ENCODE measurements at places on chromosomes 13 and 19. TPM values are rescaled to one million over a fixed set of nuclear protein-coding genes. Genes with fewer than 3 reads are reported as not detected.

GRCh38 chr19:41871573-41872383, 5.3 kb upstream of the CD79A start:
- H3K27me3 ChIP-seq = no peaks in the 10 kb centered on the region
- peaks cover 70% of the 10 kb centered on the region for H3K4me1 ChIP-seq
- DNase-seq = peak; percentile 54
- no peak overlapping the region for H3K4me3 ChIP-seq

DNA sequence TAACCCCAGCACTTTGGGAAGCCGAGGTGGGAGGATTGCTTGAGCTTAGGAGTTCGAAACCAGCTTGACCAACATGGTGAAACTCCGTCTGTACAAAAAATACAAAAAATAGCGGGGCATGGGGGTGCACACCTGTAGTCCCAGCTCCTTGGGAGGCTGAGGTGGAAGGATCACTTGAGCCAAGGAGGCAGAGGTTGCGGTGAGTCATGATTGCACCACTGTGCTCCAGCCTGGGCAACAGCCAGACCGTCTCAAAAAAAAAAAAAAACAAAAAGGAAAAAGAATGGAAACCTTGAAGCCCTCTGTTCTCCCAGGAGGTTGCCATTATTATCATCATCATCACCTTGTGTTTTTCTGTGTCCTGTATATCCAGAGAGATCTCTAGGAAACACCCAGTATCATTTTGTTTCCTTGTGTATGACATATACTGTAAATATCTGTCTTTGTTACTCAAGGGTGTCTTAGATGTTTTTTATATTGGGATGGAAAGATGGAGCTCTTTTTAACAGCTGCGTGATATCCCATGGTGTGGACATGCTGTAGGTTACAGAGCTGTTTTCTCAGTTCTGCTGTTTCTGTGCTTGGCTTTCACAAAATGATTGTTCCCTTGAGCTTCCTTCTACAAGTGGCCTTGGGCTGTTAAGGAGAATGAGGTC, 11.8 kb downstream of the CHAF1A start:
- H3K36me3 ChIP-seq = peaks cover 8% of the 10 kb centered on the region
- no peak for DNase-seq

DNA sequence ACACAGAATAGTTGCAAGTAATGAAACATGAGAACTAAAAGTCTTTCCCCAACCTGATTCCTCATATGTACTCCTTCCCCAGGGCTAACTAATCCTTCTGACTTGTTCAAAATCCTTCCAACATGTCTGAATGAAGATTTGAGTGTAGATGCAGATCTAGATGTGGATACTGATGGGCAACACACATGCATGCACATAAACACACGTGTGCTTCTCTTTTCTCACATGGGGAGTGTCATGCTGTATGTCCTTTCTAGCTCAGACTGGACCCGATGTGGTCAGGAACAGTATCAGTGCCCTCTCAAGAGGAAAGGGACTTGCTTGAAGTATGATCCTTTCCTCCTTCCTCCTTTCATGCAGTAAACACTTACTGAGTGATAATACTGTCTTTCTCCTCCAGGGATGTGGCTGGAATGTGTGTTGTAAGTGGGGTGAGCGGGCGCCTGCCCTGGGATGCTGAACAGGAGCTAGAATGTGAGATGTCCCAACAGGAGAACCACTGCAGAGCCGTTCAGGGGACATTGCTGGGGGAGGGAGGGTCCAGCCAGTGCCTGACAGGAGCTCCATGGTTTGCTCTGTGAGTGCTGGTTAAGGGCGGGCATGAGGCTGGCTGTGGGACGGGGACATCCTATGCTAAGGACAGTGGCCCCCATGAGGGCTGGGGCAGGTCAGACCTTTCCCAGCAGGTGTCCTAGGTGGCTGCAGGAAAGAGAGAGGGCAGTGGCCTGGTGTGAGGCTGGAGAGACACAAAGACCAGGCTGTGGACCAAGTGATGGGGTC, 146.9 kb downstream of the TEX29 start:
- H3K4me3 ChIP-seq = no peak overlapping the region
- H3K27me3 ChIP-seq = no peaks in the 10 kb centered on the region
- no peak overlapping the region for H3K27ac ChIP-seq
- DNase-seq = no peak
- H3K4me1 ChIP-seq = no peaks in the 10 kb centered on the region

CADM4 gene
- total RNA-seq = 0.61 TPM

SIGLEC11 gene
- not detected for total RNA-seq

DNA sequence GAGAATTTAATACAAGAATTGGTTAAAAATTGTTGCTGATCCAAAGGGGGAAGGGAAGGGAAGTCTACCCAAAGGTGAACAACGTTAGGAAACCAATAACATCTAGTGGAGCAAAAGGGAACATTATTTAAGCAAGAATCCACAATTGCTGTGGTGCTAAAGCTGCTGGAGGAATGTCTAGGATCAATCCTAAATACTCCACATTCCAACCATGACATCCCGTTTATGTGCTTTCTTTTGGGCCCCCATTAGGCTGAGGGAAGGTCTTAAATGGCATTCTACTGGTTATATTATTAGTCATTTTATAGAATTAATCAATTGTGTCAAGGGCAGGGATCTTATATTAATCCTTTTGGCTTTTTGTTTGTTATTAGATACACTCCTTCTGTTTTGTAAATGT, 39.9 kb upstream of the VWA8 start:
- H3K36me3 ChIP-seq = no peaks in the 10 kb centered on the region
- no peaks in the 10 kb centered on the region for H3K27me3 ChIP-seq
- DNase-seq = no peak
- H3K4me1 ChIP-seq = no peaks in the 10 kb centered on the region
- no peak overlapping the region for H3K4me3 ChIP-seq
- no peak overlapping the region for H3K27ac ChIP-seq

GGACT gene
- total RNA-seq = 7.9 TPM

DNA sequence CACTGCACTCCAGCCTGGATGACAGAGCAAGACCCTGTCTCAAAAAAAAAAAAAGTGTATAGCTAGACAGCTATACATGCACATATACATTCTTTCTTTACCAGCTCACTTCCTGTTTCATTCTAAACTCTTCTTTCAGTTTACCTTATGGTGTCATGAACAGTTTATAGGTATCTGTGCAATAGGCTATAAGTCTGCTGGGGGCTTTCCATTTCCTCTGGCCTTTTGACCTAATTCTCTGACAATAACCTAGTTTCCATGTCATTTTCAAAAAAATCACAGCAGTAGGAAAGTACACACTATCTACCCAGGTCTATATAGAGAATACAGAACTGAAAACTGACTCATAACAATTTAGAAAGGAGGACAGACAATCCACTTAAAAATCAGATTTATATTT, 24.4 kb upstream of the URAD start:
- H3K4me1 ChIP-seq = no peaks in the 10 kb centered on the region
- H3K36me3 ChIP-seq = no peaks in the 10 kb centered on the region
- H3K27me3 ChIP-seq = peaks cover 9% of the 10 kb centered on the region
- DNase-seq = no peak

ERICH6B gene
- not detected for total RNA-seq

DNA sequence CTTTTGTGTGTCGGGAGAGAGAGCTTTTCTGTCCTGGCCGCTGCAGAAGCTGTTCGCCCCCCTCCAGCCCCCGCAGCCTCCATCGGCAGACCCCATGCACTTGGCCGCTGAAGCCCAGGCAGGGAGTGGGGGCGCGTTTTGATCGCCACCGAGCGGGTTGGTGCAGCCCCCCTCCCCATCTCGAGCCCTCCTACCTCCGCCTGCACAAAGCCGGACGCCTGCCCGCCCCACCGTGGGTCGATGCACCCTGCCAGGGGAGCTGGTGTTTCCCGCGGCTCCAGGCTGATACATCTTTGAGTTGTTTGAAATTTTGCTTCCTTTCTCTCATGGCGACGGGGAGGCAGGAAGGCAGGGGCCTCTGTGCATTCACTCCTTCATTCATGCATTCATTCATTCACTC, 16.4 kb upstream of the ONECUT3 start:
- H3K4me3 ChIP-seq = no peak overlapping the region
- no peaks in the 10 kb centered on the region for H3K36me3 ChIP-seq
- no peak overlapping the region for H3K27ac ChIP-seq
- H3K4me1 ChIP-seq = no peaks in the 10 kb centered on the region

DNA sequence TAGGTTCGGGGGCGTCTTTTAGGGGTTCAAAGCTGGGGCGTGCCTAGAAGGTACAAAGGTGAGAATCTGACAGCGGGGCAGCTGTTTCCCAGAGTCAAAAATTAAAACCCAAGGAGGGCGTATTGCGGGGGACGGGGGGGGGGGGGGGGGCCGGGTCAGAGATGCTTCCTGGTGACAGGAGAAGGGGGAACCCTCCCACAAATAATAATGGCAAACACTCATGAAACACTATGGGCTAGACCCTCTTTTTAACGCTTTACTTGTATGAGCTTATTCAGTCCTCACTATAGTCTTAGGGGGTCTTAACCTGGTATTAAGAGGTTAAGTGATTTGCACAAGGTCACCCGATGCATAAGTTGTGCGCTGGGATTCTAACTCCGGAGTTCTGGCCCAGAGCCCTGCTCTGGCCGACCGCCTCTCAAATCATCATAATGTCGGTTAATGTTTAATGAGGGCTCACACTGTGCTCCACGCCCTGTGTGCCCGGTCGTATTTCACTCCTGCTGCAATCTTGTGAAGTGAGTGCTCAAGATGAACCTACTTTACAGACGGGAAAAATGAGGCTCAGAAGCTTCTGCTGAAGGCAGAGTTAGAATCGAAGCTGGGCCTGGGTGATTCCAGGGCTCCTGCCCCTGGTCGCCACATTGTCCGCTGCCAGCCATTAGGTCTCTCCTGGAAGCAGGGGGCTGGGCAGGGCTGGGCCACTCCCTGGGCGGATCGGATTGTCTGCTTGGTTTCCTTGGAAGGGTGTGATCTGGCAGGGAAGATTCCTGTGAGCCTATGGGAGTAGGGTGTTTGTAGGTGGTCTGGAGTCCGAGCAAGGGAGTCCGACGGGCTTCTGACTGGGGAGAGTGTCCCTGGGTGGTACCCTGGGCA, 964 bp downstream of the PAK4 start:
- H3K27ac ChIP-seq = peak overlapping the region; percentile 90
- H3K27me3 ChIP-seq = no peaks in the 10 kb centered on the region
- H3K36me3 ChIP-seq = no peaks in the 10 kb centered on the region

GRCh38 chr13:50375792-50376191, 360.5 kb downstream of the KCNRG start:
- no peak for DNase-seq
- no peaks in the 10 kb centered on the region for H3K27me3 ChIP-seq
- H3K4me3 ChIP-seq = no peak overlapping the region
- no peaks in the 10 kb centered on the region for H3K36me3 ChIP-seq

DNA sequence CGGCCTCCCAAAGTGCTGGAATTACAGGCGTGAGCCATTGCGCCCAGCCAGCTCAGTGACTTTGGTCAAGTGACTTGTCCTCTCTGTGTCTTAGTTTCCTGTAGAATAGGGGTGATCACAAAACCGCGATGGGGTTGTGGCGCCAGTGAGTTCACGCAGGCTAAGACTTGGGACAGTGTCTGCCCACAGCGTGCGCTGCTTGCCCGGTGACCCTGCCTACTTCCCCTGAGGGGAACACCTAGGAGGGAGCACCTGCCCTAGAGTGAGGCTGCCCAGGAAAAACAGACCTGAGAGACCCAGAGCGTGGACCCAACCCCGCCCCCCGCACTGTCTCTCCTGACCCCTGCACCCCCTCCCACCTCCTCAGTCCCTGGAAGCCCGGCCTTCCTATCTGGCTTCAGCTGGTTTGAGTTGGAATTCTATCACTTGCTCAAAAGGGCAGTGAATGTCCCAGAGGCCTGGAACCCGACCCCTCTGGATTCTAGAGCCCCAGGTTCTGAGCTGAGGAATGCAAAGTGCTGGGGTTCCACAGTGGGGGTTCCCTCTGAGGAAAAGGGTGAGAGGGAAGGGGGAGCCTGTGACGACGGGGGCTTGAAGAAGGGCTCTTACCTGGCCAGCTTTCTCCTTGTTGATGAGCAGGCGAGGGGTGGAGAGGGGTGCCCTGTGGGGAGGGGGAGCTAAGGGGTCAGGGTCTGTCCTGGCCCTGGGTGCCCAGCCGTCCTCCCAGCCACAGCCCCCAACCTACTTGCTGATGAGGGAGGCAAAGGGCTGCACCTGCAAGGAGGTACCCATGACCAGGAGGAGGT, 2.2 kb upstream of the RINL start:
- no peak overlapping the region for H3K4me3 ChIP-seq
- H3K4me1 ChIP-seq = peaks cover 7% of the 10 kb centered on the region
- H3K36me3 ChIP-seq = peaks cover 3% of the 10 kb centered on the region
- H3K27me3 ChIP-seq = no peaks in the 10 kb centered on the region
- DNase-seq = no peak

CPAMD8 gene
- total RNA-seq = 2.4 TPM

LIG4 gene
- 8.6 TPM for total RNA-seq

DNA sequence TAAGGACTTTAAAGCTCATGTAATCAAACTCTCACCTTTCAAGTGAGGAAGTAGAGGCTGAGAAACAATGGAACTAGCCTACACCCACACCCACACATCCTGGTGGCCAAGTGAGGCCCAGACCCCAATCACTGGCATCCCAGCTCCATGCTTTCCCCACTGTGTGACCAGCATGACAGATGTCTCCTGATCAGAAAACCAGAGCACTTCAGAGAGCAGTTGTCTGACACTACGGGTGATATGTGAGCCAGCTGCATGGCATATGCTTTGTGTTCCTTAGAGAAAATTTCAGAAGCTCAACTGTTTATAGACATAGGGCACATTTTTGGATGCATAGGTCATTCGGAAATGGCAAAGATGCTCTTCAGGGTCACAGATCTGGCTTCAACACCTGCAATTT, 315.2 kb downstream of the NDFIP2 start:
- no peak overlapping the region for H3K27ac ChIP-seq
- peaks cover 7% of the 10 kb centered on the region for H3K27me3 ChIP-seq
- H3K4me1 ChIP-seq = no peaks in the 10 kb centered on the region
- DNase-seq = no peak
- H3K36me3 ChIP-seq = no peaks in the 10 kb centered on the region
- no peak overlapping the region for H3K4me3 ChIP-seq

- no peaks in the 10 kb centered on the region for H3K4me1 ChIP-seq
- DNase-seq = no peak
- H3K36me3 ChIP-seq = no peaks in the 10 kb centered on the region
- H3K27me3 ChIP-seq = no peaks in the 10 kb centered on the region
- H3K27ac ChIP-seq = no peak overlapping the region
Measured at GRCh38 chr13:95540888-95541287, 11.6 kb upstream of the CLDN10 start.
